ENCODE measurements at places on chromosomes 16 and 17.

- no peak for DNase-seq
Observed at GRCh38 chr17:32265192-32265923, at the start of gene RHBDL3. TSS of gene RHBDL3 (plus strand) at chr17:32265832. CDS start at chr17:32266190, 358 bp downstream.

GRCh38 chr16:69931631-69932030 is 19.5 kb upstream of the CLEC18A start:
- DNase-seq: no peak

- peak; percentile 73 for DNase-seq
Observed at GRCh38 chr16:50665128-50665878, 15.8 kb downstream of the SNX20 start.

- DNase-seq: no peak
Observed at GRCh38 chr17:38872027-38872511, 2.2 kb downstream of the LASP1 start.

GRCh38 chr16:2233872-2234812 is 2.1 kb upstream of the DNASE1L2 start:
- no peak for DNase-seq
